ENCODE measurements at places on chromosomes 1 and 21.

DNA sequence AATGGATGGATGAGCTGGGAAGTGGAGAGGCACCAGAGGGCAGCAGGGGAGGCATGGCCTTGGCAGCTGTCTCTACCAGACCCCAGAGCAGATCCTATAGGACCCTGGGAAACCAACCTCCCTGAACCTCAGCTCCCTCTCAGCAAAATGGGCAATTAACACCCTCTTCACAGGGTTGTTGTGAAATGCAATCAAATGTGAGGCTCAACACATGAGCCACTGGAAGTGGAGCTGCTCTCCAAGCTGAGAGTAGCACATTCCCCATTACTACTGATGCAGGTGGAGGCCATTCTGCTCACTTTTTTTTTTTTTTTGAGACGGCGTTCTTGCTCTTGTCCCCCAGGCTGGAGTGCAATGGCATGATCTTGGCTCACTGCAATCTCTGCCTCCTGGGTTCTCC, 6.5 kb upstream of the SYNC start:
- DNase-seq, result no peak

GRCh38 chr1:230823426-230823825, 44.9 kb downstream of the C1orf198 start:
- no peak for DNase-seq

DNA sequence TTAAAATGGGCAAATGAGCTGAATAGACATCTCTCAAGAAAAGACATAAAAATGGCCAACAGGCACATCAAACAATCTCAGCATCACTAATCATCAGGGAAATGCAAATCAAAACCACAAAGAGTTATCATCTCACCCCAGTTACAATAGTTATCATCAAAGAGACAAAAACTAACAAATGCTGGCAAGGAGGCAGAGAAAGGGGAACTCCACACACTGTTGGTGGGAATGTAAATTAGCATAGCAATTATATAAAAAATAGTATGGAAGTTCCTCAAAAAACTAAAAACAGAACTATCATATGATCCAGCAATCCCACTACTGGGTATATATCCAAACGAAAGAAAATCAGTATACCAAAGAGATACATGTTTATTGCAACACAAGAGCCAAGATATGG, 68.7 kb downstream of the DENND1B start:
- no peak for DNase-seq

- DNase-seq, result no peak
Measured at GRCh38 chr1:183505454-183506089, 33.3 kb downstream of the SMG7 start.

DNA sequence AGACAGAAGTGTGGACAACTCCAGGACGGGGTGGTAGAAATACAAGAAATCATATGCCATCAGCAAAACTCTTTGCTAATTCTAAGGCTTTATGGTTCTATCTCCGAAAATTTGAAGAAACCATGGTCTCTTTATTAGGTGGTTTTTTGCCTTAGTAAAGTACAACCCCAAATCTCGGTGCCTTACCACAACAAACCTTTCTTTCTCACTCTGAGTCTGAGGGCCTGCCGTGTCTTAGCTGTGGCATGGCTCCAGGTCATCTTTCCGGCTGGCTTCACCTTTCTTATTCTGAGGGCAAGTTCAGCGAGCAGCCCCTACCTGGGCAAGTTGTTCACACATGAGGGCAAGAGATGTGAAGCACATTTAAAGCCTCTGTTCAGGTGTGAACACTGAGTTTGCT, 280.6 kb downstream of the TTLL7 start:
- no peak for DNase-seq

GRCh38 chr1:22835636-22836319, 125.1 kb downstream of the EPHB2 start:
- no peak for DNase-seq

DNA sequence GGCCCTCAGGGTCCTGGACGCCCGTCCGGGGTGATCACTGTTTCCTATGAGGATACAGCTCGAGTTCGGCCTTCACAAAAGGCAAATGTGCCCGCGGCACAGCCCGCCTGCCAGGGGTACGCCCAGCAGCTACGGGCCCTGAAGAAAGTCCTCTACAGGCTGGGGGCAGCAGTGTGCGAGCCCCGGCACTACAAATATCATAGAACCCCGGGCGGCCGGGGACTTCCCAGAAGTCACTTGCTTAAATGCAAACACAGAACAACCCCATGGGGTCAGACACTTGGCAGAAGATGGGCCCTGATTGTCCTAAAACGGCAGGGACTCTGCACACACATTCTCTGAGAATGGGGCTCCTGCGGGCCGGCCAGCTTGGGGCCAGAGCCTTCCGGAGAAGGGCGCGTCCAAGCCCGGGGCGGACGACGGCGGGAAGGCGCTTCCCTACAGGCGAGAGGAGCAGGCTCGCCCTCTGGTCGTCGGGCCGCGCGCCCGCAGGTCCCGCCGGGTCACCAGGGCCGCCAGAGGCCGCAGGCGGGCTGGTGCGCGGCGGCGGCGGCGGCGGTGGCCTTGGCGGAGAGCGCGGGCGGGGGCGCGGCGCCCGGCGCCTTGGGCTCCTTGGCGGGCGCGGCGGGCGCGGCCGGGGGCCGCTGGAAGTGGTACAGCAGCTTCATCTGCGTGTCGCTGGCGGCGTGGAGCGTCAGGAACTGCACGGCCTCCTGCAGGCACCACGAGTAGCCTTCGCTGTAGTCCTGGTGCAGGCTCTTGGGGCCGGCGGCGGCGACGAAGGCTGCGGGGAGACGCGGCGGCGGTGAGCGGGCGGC, 888 bp downstream of the HES5 start:
- peak; percentile 38 for DNase-seq

- peak; percentile 92 for DNase-seq
Measured at GRCh38 chr1:201154389-201155165, at the start of gene TMEM9. TMEM9 (minus strand) TSS chr1:201154474; CDS start chr1:201153923, 551 bp downstream.

- no peak for DNase-seq
Measured at GRCh38 chr1:147236959-147237791, 5.3 kb upstream of the CHD1L start.

DNA sequence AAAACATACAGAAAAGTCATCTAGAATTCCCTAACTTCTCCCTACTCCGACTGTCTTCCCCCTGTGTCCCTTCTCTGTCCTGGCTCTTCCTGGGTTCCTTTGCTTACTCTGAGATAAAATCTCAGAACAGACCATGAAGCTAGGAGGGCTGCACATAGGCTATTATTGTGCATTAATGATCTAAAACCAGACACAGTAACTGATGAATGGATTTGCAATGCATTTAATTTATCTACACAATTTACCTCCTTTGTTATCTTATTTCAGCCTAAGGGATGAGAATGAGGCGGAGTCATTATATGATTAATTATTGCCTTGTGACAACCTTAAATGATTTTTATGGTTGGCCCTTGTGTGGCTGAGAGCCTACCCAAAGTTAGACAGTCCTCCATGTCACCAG, 14.5 kb downstream of the RHOU start:
- no peak for DNase-seq

GRCh38 chr21:41965461-41966013, 11.7 kb upstream of the C2CD2 start:
- DNase-seq, result no peak

- DNase-seq, result no peak
Measured at GRCh38 chr1:108000184-108000583, 35.2 kb upstream of the VAV3 start.

DNA sequence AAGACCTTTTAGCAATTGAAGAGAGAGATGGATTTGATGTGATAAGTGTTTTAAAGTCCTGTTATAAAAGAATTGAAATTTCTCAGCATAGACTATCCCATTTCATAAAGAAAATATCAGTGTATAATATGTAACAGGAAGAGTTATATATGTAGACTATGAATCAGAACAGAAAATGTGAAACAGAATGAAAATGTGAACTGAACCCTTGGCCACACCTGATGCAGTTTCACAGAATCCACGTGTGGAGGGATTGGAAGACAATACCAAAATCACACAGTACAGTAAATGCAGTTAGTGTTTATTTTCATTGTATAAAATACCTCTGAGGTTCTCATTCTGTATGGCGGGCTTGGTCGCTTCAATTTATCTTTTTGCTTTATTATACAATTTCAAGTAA, 9.9 kb upstream of the SLAMF1 start:
- DNase-seq, result no peak

GRCh38 chr1:84946631-84947030, 50.3 kb downstream of the MCOLN2 start:
- no peak for DNase-seq

DNA sequence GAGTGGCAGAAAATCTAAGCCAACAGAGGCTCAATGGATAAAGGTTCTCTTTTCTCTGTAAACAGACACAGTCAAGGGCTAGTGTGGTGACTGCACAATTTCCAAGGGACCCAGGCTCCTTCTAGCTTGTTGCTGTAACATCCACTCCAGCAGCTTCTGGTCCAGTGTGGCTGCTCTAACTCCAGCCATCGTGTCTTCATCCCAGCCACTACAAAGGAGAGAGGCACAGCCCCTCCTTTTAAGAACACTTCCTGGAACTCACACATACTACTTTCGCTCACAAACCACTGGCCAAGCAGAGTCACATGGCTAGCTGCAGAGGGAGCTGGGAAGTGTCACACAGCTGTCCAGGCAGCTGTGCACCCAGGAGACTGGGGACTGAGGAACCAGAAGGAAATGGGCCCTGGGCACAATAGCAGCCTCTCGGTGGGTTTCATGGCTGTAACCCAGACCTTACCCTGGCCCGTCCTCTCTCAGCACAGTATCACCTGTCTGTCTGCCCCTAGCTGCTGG, 188.6 kb upstream of the VAMP3 start:
- no peak for DNase-seq

DNA sequence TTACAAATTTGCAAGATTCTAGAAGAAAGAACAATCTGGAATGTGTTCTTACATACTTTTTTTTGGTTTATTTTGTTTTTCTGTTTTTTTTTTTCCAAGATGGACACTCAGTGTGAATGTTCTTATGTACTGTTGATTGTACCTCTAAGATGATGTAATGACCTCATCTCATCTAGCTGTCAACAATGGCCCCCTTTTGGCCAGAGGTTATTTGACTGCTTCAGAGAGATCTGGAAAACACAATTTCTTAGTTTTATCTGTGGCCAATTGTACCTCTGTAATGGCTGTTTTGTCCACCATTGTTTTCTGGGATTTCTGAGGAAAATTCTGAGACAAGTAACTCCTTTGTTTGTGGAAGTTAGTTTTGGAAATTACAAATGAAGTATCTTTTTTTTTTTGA, 38.9 kb downstream of the ST6GALNAC3 start:
- DNase-seq, result no peak

DNA sequence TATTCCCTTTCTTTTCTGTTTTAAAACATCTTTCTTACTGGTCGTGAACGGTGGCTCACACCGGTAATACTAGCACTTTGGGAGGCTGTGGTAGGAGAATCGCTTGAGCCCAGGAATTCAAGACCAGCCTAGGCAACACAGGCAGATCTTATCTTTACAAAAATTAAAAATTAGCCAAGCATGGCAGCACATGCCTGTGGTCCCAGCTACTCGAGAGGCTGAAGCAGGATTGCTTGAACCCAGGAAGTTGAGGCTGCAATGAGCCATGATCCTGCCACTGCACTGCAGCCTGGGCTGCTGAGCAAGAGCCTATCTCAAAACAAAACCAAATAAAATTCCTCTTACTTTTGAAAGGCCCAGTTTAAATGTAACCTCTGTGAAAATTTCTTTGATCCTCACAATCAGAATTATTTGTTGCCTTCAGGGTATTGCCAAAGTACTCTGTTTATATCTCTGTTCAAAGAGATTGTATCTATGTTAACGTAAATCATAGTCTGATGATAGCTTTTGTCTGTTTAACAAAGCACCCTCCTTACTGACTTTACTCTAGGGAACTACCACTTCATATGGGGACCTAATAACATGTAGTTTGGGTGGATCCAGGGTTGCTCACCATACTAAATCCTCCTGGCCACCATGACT, 71.6 kb downstream of the RERE start:
- DNase-seq, result no peak

GRCh38 chr1:202590126-202590525, 120.1 kb downstream of the SYT2 start:
- no peak for DNase-seq

DNA sequence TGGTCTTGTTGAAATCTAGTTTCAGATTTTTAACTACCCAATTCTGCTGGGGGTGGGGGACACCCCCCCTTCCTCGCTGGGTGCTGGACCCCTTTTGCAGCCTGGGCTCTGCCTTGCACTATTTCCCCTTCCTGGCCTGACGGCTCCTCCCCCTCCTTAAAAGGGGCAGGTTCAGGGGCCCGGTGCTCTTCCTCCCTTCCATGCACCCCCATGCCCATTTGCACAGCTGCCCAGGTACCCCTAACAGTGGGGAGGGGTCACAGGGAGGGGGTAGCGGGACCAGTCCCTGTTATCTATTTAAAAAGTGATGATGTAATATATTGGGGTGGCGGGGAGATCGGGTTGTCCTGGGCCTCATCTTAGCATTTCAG, 15.3 kb downstream of the ZBTB7B start:
- no peak for DNase-seq

Data from CD14-positive monocyte (primary cell).